ENCODE measurements at places on chromosomes 11 and 22. TPM values are rescaled to one million over a fixed set of nuclear protein-coding genes. Genes with fewer than 3 reads are reported as not detected.

- DNase-seq, result no peak
These were observed 39.5 kb downstream of the CDKN1C start for GRCh38 chr11:2846056-2846455.

- DNase-seq, result no peak
These were observed 63.0 kb downstream of the RELT start for GRCh38 chr11:73439002-73439843.

GRCh38 chr11:96145163-96145585 is 197.8 kb downstream of the MAML2 start:
- DNase-seq, result no peak

GRCh38 chr22:27881421-27881820 is 37.6 kb downstream of the PITPNB start:
- no peak for DNase-seq

- no peak for DNase-seq
These were observed 62.5 kb downstream of the SMIM38 start for GRCh38 chr11:69218271-69218682.

GRCh38 chr22:36042240-36042639 is 13.6 kb upstream of the RBFOX2 start:
- no peak for DNase-seq

DNA sequence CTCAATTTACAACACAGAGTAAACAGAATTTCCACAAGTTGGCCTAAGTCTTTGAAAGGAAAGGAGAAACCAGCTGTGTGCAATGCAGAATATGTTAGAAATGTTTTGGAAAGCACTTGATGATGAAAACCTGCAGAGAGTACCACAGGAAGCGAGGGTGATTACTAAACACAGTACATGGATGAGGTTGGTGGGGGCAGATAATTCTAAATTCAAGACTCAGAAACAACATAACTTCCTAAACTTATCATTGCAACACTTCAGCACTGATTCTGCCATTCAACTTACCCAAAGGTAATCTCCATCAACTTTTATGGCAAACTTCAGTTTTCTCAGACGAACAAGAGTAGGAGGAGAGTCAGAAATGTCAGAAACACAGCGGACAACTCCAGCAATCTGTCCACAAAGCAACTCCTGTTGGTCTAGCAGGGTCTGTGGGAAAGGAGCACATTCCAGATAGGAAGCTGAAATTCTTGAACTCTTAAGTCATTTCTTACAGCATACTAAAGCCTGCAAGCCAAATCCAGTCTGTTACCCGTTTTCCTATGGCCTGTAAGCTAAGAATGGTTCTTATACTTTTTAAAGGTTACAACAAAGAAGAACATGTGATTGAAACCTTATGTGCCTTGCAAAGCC is 6.8 kb downstream of the HPS4 start:
- DNase-seq, result no peak

- DNase-seq, result peak; percentile 43
These were observed 1.6 kb upstream of the SUSD2 start for GRCh38 chr22:24179478-24180210.

GRCh38 chr22:28106617-28107016 is 187.6 kb upstream of the PITPNB start:
- no peak for DNase-seq

DNA sequence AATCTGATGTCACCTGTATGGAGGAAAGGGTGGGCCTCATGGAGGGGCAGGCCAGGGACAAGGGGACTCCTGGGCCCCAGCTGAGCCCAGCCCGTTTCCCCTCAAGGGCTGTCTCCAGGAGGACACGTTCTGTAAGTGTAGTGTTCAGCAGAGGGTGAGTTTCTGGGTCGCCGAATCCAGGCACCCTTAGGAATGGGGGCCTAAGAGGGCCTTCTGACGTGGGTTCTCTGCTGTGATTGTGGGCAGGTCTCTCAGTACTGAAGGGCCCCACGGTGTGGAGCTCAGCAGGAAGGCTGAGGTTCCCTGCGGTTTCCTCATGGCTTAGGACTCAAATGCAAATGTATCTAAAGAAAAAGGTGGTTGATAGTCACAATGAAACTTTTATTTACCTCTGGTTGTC is 6.5 kb downstream of the PTDSS2 start:
- no peak for DNase-seq

DNA sequence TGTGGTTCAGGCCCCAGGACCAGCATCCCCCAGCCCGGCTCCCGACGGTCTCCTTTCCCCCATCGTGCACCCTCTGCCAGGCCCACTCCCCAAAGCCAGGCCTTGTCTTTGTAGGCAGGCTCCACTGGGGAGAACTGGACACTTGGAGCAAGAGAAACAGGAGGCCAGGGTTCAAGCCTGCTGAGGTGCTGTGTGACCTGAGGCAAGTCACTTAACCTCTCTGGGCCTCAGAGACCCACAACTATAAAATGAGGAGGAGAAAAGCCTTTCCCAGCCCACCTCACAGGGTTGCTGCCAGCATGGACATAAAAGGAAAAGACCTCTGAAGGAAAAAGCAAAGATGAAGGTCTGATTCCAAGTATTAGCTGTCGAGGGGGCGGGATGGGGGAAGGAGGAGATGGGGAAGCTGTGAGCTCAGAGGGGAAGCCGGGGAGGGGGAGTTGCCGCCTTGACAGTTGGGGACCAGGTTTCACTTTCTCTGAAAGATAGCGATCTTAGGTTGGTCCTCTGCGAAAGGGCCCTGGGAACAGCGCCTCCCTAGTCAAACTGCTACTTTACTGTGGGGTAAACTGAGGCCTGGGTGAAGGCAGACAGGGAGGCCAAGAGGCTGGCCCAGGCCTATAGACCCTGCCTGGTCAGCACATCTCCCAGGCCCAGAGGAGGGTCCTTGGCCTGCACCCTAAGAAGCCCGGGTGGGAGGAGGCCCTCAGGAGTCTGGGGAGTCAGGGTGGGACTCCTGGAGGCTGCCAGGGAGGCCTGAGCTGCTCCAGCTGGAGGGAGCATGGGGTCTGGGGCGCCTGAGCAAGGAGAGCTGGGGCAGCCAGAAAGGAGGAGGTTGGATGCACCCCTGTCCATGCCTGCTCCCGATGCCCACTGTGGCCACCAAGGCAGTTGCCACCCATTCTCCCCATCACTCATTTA is 991 bp upstream of the OSM start:
- DNase-seq, result peak; percentile 76

- no peak for DNase-seq
These were observed 100.5 kb downstream of the TTC17 start for GRCh38 chr11:43459246-43459645.

DNA sequence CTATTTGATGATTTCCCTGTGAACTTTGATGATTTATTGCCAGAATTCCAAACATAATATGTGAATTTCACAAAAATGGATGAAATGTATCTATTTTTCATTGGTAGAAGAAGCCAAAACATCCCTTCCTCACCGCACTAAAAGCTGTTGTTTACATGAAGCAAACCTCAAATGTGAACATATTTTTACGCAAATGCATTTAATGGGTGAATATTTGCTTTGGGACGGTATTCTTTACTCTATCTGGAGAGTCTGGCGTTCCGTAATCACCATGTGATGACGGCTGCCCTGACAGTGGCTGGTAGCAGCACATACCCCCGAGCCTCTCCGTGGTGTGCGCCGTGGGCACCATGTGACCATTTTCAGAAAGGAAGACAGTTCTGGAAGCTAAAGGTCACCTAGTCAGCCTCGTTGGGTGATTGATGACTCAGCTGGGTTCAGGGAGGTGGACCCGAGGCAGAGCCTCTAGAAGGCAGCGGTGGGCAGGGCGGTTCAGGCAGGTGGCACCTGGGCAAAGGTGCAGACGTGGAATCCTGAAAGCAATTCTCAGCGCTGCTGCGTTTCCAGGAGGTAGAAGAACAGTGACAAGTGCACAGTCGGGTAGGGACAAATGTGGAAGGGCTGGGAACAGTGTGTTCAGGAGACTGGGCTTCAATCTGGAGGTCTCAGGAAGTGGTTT is 45.3 kb downstream of the PPARA start:
- no peak for DNase-seq

DNA sequence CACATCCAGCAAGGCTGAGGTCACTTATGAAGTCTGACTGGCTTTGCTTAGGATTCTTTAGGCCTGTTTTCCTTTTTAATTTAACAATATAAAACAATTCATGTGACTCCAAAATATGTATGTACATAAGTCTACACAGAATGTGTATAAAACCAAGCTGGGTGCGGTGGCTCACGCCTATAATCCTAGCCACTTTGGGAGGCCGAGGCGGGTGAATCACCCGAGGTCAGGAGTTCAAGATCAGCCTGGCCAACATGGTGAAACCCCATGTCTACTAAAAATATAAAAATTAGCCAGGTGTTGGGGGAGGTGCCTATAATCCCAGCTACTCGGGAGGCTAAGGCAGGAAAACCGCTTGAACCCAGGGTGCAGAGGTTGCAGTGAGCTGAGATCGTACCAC is 83.1 kb downstream of the SHANK2 start:
- no peak for DNase-seq

GRCh38 chr11:33530815-33531214 is 169.8 kb downstream of the C11orf91 start:
- no peak for DNase-seq

GRCh38 chr11:95499516-95500135 is 268.6 kb upstream of the SESN3 start:
- no peak for DNase-seq

DNA sequence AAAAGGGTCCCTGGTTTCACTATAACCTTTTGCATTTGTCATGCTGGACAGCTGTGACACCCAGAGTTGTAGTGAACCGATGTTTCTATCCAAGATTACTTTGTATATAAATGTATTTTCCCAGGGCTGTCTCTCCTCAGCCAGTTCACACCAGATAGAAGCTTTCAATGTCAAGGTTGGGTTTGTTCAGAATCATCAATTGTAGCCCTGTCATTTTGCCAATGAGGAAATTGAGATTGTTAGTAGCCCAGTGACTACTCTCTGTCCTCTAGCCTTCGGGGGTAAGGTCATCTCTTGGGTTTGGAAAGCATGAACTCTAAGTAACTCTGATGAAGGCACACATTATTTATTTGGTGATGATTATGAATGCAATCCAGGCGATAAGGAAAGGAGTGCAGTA is 165.6 kb downstream of the DBX1 start:
- DNase-seq, result no peak

GRCh38 chr11:46202149-46202548 is 75.3 kb upstream of the CREB3L1 start:
- no peak for DNase-seq

DNA sequence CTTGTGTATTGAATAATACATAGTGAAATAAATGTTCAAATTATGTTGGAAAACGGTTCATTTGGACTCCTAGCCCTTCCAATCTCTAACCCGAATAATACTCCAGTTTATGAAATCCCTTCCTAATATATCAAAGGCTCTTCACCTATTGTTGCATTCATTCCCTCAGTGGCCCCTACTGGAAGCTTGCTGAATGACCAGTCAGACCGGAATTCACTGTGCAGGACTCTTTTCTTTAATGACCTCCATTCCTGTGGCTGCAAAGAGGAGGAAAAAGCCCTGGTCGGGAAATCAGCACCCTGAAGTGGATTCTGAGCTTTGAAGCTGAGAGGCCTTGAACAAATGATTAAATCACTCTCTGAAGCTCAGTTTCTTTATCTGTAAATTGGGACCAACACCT is 19.1 kb upstream of the RCN1 start:
- no peak for DNase-seq

DNA sequence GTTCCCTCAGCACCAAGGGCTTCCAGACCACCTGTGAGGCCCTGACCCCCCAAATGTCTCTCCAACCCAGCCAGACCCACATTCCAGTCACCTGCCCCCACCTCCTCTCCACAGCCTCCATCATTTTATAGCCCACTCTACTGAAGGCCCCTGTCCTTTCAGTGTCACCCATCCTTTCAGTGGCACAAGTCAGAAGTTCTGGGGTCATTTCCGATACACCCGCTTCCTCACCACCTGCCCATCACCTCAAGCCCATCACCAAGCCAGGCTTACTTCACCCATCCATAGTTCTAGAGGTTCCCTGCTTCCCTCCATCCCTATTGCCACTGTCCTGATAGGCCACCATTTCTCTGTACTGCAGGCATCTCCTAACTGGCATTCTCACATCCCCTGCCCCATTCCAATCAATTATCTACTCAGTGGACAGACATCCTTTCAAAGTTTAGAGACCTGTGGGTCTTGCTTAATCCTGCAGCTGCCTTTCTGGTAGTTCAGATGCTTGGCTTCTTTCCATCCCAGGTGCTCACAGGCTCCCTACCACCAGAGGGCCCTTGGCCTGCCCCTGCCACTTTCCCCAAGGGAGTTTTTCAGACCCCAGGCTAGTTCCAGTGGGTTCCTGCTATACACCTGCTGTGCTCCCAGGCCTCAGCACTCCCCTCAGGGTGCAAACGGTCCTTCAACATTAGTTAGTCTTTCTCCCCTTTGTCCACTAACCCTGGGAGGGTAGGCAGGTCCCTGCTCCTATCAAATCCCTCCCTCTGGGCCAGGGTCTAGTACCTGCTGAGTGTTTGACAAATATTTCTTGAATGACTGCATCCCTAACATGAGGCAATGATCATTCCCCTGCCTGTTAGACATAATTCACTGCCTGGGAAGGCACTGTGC is 7.6 kb downstream of the KCNQ1OT1 start:
- DNase-seq, result no peak

GRCh38 chr22:35818897-35819296 is 101.2 kb downstream of the APOL5 start:
- no peak for DNase-seq

- no peak for DNase-seq
These were observed 266.7 kb downstream of the TMEM135 start for GRCh38 chr11:87304412-87304811.

DNA sequence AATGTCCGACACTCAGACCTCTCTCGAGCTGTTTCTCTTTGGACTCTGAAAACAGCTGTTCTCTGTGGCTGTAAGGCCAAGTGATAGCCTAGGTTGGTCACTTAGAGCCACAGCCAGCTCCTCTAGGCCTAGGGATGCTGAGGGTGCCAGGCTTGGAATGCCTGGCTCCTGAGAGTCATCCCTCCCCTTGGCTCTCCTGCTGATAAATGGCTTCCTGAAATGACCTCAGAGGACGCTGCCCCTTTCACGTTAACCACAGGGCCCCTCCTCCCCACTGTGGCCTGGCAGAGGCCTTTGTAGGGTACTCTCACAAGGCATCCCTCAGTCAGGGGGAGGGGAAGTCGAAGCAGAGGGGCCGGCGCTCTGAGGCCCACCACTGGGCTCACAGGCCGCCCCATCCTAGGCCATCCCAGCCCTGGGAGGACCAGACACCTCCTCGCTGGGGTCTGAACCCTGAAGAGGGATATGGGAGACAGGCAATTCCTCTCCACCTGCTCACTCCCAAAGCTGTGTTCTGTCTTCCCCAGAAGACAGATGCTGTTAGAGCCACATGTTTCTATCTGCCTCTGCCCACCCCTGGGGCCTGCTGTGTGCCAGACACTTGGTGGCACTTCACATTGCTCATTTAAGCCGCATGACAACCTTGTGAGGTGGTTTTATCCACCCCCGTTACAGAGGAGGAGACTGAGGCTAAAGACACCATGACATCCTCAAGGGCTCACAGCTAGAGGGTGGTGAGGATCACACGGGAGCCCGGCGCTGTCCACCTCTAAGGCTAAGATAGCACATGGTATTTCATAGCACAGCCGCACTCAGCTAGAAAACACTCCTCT is 50.9 kb downstream of the ARFGAP3 start:
- no peak for DNase-seq

ZP1 gene
- 0.14 TPM for total RNA-seq

CNIH2 gene
- not detected for total RNA-seq

DNAJB7 gene
- total RNA-seq, result not detected

DLG2 gene
- 5.7 TPM for total RNA-seq

BIK gene
- total RNA-seq, result 0.43 TPM

MRGPRX3 gene
- not detected for total RNA-seq

KDM4E gene
- total RNA-seq, result not detected

DSCAML1 gene
- 0.22 TPM for total RNA-seq

UNC93B1 gene
- total RNA-seq, result 9.0 TPM

POU2AF2 gene
- total RNA-seq, result not detected

Data from Right ventricle myocardium inferior (tissue), 1 donor.